ENCODE measurements at places on chromosomes 16 and 17. TPM values are rescaled to one million over a fixed set of nuclear protein-coding genes. Genes with fewer than 3 reads are reported as not detected.

DNA sequence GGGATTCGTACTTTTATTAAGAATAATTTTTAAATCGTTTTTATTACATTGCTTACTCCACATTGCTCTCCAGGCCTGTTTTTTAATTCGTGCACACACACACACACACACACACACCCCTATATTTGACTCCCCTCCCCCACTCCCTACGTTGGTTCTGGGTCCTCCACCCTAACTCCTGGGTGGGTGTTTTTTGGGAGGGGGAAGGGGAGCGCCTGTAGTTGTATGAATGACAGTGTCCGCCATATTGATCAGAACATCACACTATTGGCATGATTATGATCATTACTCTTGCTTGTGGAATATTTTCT lies 1.3 kb downstream of the GNAO1 start:
- no peak for DNase-seq

DNA sequence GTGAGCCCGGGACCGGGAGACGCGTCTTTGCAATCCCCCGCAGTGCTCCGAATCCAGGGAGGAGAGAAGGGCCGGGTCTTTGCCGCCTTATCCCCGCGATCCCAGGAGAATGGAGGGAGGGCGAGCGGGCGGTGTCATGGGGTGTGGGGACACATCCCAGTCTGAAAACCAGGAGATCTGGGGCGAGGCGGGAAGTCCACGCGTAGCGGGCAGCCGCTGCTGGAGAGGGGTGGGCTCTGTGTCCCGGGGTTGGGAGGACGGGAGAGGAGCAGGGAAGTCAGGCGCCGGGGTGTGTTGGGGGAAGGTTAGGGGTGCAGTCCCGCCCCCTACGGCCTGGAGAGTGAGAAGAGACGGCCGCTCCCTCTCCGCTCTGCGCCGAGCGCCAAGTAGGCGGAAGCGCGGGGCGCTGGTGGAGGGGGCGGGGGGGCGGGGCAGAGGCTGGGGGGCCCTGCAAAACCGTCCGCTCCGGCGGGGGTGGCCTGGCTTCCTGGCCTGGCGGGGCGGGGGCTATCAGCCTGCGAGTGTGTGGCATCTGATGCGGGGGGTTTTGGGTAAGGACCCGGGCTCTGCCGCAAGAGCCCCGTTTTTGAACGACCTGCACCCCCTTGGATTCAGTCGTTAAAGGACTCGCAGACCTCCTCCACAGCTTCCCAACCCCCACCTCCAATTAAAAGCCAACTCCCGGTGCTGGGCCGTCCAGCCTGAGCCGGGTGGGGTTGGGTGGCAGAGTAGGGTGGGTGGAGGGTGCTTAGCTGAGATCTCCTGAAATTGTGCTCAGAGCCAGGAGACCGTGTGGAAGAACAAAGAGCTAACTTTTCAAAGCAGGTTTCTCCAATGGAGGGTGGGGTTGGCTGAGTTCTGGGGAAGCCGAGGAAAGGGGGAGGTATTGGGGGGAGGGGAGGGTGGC lies 654 bp downstream of the LASP1 start:
- no peak for DNase-seq

GRCh38 chr16:12796498-12796897 lies 7.2 kb downstream of the CPPED1 start:
- no peak for DNase-seq

- no peak for DNase-seq
These were observed 64.6 kb downstream of the RTN4RL1 start for GRCh38 chr17:1960545-1960912.

- no peak for DNase-seq
These were observed 28.3 kb downstream of the PIMREG start for GRCh38 chr17:6472517-6472916.

- DNase-seq = no peak
These were observed 1156.7 kb upstream of the CDH8 start for GRCh38 chr16:63192980-63193379.

GRCh38 chr17:67372751-67373150 lies 4.3 kb upstream of the PITPNC1 start:
- no peak for DNase-seq

- no peak for DNase-seq
These were observed 17.8 kb upstream of the TBKBP1 start for GRCh38 chr17:47676199-47676472.

GRCh38 chr17:80612997-80613731 lies 68.5 kb downstream of the RPTOR start:
- no peak for DNase-seq

DNA sequence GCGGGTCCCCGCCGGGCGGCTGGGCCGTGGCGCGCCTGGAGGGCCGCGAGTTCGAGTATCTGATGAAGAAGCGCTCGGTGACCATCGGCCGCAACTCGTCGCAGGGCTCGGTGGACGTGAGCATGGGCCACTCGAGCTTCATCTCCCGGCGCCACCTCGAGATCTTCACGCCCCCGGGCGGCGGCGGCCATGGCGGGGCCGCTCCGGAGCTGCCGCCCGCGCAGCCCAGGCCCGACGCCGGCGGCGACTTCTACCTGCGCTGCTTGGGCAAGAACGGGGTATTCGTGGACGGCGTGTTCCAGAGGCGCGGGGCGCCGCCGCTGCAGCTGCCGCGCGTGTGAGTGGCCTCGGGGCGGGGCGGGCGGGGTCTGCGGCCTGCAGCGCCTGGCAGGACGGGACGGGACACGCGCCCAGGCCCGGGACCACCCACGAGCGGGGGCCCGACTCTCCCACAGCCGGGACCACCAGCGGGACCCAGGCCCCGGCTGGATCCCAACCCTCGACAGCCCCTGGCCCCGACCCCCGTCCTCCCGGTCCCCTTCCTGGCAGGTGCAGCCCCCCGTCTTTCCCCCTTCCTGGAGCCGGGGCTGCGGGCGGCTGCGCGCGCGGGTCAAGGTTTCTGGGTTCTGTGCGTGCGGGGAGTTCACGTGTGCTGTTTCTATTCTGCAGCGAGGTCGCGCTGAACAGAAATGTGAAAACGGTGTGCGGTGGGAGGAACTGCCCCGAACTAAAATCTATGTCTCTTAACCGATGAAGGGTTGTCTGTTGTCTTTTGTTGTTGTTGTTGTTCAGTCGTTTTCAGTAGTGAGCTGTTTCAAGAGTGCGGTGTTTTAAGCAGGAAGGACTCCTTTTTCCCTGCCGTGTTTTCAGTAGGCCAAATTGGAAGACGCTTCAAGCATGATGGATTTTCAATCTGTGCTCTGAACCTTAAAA lies 705 bp downstream of the FOXK2 start:
- no peak for DNase-seq

- DNase-seq = no peak
These were observed 39.0 kb downstream of the ZNF423 start for GRCh38 chr16:49816875-49817274.

DNA sequence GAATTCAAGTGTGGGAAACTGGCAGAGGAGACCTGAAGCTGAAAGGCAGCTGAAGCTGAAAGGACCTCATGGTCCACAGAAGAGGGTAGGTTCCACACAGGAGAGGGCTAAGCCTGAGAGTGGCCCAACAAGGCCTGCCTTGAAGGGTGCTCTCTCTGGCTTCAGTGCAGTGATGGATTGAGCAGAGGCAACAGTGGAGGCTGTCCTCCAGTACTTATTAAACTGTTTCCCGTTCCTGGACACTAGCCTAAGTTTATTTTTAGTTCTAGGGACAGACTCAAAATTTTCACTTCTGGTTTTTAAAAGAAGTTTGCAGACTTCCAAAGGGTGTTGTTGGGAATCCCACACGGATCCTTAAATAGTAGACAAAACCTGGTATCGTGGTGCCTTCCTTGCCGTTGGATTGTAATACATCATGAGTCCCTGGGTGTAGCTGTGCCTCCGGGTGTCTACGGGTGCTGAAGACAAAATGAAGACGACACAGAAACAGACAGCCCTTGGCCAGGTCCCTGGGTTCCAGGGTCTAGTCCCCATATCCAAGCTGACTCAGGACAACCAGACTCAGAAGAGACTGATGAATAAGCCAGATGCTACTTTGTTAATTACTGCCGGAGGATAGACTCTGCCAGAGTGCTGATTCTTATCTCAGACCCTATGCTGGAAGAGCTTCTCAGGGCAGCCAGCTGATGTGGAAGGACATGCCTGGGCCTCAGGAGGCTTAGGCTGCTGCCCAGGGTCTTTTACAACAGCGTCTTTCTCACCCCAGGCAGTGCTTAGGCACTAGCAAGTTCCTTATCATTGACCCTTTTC lies 7.1 kb upstream of the CMTM4 start:
- no peak for DNase-seq

- DNase-seq = no peak
These were observed 251 bp upstream of the HSF5 start for GRCh38 chr17:58488428-58488890.

DNA sequence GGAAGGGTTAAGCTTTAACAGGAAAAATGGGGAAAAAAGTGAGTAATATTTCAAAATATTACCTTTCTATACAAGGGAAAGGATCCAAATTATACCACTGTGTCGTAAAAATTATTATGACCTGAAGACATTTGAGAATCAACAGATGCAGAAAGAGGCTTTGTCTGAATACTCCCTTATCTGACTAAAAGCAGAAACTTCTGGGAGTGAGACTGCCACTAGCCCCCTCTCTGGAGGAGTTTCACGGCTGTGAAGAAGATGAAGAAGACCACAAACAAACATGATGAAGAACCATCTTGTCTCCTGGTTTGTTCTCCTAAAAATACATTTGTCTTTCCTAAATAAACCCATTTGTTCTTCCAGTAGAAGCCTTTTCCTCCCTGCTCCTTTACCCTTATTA lies 29.4 kb downstream of the CNTROB start:
- no peak for DNase-seq

GRCh38 chr17:8746501-8747236 lies 2.0 kb upstream of the CCDC42 start:
- DNase-seq = no peak

- no peak for DNase-seq
These were observed 10.4 kb downstream of the IL34 start for GRCh38 chr16:70656712-70657263.

DNA sequence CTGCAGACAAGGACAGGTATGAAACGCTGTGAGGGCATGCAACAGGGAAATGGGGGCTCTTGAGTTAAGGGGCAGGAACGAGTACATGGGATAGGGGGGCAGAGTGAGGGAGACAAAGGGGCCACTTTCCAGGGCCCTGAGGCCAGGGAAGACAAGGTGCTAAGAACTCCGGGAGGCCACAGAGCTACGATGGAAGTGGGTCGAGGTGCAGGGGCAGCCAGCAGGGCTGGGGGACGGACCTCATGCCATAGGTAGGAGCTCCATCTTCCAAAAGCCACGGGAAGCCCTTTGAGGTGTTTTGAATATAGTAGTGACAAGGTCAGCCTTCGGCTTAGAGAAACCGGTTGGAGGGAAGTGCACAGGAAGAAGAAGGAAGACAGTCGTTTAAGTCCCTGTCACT lies 35.6 kb downstream of the RBFOX3 start:
- no peak for DNase-seq

DNA sequence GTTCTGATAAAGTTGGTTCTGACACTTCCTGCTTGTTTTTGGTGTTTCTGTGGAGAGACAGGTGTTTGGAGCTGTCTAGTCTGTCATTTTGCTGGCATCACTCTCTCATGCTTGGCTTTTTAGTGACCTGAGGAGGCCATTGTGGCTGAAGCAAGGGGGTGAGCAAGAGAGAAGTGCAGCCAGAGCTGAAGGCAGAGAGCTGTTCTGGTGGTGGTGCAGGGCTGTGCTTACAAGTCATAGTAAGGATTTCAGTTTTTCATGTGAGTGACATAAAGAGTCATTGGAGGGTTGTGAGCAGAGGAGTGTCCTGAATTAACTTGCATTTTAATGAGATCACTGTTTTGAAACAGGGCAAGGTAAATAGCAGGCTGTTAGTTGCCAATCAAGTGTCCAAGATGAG lies 97.5 kb downstream of the CHD9 start:
- DNase-seq = no peak

GRCh38 chr16:56424791-56425438 lies 430 bp downstream of the AMFR start:
- no peak for DNase-seq

- no peak for DNase-seq
These were observed 99.9 kb downstream of the RPTOR start for GRCh38 chr17:80644536-80644935.

DNA sequence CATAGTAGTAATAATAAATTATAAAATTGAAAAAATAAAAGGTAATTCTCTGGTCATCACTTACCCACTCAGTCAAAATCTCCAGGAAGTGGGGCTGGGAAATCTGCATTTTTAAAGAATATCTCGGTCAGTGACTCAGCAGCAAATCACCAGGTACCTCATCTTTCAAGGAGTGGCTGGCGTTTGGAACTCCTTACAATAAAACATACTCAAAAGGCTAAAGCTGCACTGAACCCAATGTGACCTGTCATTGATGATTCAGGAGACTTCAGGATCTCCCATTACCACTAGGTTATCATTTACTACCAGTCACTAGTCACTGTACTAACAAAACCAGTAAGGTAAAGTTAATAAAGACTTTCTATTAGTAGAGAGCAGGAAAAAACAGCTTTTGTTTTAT lies 21.5 kb upstream of the RFFL start:
- no peak for DNase-seq

DNA sequence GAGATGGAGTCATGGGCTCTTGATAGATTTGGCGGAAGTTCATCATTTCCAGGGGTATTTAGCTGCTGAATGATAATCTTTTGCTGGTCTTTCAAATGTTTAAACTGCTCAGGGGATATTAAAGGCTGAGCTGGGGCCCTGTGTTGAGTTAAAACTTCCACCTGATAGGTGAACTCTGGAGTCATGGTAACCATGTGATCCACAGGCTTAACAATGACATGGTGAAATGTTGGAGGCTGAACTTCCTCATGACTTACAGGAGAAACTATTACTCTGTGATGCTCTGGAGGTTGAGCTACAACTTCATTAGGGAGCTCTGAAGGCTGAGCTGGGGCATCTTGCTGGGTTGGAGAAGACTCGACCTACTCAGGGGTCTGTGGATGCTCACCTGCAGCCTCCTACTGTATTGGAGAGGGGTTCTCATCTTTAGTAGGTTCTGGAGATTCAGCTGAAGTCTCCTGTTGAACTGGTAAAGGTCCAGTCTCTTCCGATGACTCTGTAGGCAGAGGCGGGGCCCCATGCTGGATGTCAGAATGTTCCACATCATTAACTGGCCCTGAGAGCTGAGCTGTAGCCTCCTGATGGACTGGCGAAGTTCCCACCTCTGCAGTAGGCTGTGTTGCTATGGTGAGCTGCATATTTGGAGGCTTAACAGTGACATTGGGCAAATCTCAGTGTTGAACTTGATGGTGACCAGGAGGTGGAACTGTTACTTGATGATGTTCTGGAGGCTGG lies 24.2 kb downstream of the RDM1 start:
- no peak for DNase-seq

Gene GPT2
- 23.3 TPM for total RNA-seq

Gene ADORA2B
- 10.6 TPM for total RNA-seq

Gene ITGAL
- not detected for total RNA-seq

Gene FOXL1
- 11.3 TPM for total RNA-seq

Gene CCL7
- total RNA-seq = not detected

Gene RBFOX1
- not detected for total RNA-seq

Gene PRR35
- not detected for total RNA-seq

Data from NCI-H460 (cell line).